ENCODE measurements at places on chromosomes 5 and 9. TPM values are rescaled to one million over a fixed set of nuclear protein-coding genes. Genes with fewer than 3 reads are reported as not detected.
A peak's percentile ranks its signal among the peaks of the same experiment; 100 is the strongest.

The SV2C gene
- polyA plus RNA-seq = not detected

The GNA14 gene
- polyA plus RNA-seq = 0.11 TPM

DNA sequence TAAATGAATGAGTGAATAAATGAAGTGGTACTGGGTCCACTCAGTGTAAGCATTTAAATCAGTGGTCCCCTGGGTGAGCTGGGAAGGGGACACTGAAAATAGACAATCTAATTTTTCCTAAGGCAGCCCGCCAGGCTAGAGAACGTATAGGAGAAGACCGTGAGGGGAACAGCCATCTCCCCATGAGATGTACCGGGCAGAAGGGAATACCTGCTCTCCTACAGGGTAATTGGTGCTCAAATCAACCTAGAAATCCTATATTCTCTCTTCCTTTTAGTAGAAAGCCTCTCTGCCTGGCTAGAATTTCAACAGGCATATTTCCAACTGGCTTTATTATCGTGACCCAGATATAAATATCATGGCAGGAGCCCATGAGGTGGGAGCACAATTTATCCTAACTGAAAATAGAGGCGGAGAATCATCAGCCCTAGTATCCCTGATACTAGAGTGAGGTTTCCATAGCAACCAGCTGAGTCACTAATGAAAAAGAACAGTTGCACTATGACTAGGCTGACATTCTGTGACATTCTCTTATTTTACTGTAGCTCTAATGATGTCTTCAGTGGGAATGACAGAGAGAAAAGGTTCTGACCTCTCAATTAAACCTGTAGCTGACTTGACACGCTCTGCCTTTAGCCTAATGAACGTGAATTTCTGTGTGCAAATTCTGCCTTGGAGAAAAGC is 96.5 kb upstream of the CAST start:
- DNase-seq = peak; percentile 39

GRCh38 chr9:84698323-84698722 is 28.8 kb downstream of the NTRK2 start:
- DNase-seq = no peak

GRCh38 chr9:78196258-78196657 is 39.6 kb upstream of the CEP78 start:
- DNase-seq = no peak

GRCh38 chr5:149776361-149777305 is 46.5 kb downstream of the PPARGC1B start:
- no peak for DNase-seq

DNA sequence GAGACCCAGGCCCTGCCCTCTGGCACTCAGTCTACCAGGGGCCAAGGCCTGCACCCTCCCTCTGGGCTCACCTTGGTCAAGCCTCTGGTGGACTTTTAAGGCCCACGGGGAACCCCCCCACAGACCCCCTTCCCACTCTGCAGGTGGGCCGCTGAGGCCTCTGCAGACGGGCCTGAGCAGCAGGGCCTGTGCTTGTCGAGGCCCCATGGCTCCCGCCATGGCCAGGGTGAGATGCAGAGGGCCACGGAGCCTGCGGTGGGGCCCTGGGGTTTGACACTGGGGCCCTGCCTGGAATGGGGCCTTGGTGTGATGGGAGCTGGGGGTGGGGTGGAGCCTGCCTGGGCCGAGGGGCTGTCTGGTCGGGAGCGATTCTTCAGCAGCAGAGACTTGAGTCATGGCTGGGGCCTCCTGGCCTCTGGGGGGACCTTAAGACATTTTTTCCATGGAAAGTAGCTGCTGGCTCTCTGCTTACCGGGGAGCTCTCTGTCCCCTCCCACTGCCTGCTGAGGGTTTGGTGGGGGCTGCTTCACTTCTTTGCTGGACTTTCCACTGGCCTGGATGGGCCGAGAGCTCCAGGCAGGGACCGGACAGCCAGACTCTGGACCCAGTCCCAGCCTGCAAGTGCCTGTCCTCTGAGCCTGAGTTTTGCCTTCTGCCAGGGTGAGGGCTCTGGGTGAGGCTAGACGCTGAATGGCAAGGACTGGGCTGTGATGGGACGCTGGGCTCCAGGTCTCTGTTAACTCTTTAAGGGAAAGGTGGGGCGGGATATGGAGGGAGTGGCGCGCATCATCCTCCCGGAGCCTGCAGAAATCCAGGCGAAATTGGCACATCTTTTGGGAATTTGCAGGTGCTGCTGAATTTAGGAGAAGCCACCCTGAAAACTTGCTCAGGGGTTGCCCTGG is 132.2 kb downstream of the RXRA start:
- no peak for DNase-seq

GRCh38 chr5:23208959-23209431 is 298.4 kb upstream of the PRDM9 start:
- DNase-seq = no peak

- no peak for DNase-seq
These were observed 177.9 kb upstream of the KLF4 start for GRCh38 chr9:107667231-107668070.

GRCh38 chr9:136858844-136859757 is 7.0 kb downstream of the MAMDC4 start:
- DNase-seq = no peak

GRCh38 chr9:105419816-105420597 is 27.8 kb upstream of the FSD1L start:
- no peak for DNase-seq

GRCh38 chr5:139178589-139178917 is 19.6 kb downstream of the SIL1 start:
- no peak for DNase-seq

- DNase-seq = peak; percentile 13
These were observed 13.4 kb upstream of the TXNDC8 start for GRCh38 chr9:110351009-110351467.

GRCh38 chr9:82363198-82363597 is 374.6 kb downstream of the SPATA31D1 start:
- no peak for DNase-seq

DNA sequence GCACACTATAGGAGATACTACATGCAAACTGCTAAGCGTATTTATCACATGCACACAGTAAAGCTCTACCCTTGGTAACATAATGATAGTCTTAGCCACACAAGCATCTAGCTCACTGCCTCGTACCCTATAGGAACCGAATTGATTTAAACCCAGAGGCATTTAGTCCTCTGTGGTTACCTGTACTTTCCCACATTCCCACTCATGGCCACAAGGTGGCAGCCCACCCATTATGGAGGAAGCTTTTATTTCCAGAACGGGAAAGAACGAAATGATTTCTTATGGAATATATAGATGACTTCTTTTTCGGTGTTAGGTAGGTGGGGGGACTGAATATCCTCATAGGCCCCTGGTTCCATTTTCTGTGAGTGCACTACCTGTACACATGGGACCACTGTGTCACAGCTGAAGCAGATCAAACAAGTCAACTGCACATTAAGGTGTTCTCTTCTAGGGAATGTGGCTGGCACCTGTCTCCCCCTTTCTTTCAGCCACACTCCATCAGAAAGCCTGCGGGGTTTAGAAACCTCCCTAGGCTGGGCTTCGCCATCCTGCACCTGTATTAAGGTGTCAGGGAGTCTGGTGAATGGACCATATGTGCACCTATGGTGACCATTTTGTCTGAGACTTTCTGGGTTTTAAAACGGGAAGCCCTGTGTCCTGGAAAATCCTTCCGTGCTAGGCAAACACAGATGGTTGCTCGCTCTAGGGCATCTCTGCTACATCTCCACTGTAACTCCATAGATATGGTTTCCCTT is 313.2 kb downstream of the SLIT3 start:
- DNase-seq = peak; percentile 33

DNA sequence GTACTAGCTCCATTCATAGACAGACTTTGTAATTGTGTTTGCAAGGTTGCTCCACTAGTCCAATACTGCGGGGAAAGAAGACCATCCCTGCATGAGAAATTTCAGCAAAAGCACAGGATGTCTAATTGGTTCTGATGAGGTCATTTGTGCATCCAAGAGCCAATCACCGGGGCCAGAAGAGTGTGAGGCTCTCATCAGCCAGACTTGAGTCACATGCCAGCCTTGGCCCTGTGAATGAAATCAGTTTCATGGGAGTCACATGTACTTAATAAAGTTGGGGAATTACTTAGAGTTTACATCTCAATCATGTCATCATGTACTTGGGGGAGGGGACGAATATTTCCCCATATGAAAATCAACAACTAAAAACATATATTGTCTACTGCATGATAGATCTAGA is 1236.0 kb downstream of the MAT2B start:
- no peak for DNase-seq

- DNase-seq = no peak
These were observed 5.8 kb downstream of the TRAF1 start for GRCh38 chr9:120920806-120921178.

The IL17B gene
- polyA plus RNA-seq = not detected

- DNase-seq = no peak
These were observed 281.7 kb upstream of the PTGER4 start for GRCh38 chr5:40397976-40398375.

DNA sequence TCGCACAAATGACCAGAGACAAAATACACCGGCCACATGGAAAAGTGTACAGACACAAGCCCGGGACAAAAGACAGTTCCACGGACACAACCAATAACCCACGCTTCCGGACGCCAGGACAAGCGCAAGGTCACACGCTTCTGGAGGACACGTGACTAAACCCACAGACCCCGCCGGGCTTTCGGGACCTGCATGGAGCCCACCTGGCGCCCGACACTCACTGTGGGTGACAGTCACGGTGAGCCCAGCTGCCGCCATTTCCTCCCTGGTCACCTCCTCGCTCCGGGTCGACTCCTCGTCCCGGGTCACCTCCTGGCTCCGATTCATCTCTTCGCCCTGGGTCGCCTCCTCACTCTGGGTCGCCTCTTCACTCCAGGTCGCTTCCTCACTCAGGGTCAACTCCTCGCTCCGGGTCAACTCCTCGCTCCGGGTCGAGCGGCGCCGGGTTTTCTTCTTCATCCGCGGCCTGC is 470 bp downstream of the BAG1 start:
- no peak for DNase-seq

DNA sequence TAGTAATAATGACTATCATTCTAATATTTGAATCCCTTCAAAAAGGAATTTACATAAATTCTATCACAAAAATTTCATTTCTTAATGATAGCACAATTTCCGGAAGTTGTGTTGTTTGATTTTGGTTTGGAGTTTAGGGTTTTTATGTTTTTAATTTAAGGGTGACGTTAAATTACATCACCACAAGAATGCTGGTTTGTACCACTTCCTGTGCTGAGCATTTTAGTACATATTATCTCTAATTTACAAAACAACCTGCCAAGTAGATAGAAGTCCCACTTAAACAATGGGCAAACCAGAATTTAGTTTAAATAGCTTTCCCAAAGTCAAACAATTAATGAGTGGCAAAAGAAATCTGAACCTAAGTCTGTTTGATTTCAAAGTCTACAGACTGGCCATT is 63.4 kb downstream of the DENND1A start:
- no peak for DNase-seq

The KIF12 gene
- polyA plus RNA-seq = not detected

DNA sequence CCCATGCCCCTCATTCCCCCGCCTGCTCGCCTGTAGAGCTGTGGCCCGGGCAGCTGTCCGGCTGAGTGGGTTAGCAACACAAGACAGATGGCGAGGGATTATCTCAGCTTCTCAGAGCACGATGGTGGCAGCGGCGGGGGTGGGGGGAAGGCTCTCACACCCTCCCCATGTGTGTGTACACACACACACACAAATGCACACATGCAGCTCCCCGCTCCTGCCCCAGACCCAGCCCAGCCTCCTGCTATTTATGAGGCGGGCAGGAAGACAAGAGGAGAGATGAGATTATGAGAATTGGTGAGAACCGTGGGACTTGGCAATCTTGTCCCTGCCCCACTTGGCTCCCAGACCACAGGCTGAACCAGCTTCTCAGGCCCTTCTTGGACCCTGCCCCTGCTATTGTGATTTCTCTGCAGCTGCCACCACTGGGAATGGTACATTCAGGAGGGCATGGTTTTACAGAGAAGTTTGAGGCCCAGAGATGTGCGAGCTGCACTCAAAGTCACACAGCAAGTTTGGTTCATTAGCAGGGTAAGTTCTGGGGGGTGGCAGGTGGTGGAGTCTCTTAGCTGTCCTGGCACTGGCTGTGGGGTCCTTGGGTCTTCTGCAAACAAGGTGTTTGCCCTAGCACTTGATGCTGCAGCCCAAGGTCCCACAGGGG is 51.0 kb upstream of the PSD2 start:
- DNase-seq = no peak

The ANKRD18A gene
- polyA plus RNA-seq = not detected

- peak; percentile 93 for DNase-seq
These were observed 263.5 kb downstream of the CWC27 start for GRCh38 chr5:65032250-65032649.

GRCh38 chr9:89484475-89485404 is 13.2 kb downstream of the SEMA4D start:
- no peak for DNase-seq

DNA sequence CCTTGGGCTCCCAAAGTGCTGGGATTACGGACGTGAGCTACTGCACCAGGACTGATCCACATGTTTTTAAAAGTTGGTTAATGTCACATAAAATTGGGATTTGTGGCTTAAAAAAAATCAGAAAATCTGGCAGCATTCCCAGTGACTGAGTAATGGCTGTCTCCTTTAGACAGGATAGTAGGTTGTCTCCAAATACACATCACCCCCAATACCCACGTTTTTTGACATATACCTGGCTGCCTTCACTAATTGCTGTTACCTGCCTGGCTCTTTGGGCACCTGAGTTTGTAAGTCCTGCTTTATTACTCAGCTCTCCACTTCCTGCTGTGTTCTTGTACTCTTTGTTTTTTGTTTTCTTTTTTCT is 84.8 kb downstream of the KDM4C start:
- no peak for DNase-seq

- no peak for DNase-seq
These were observed 94.0 kb downstream of the RCL1 start for GRCh38 chr9:4886698-4887097.

DNA sequence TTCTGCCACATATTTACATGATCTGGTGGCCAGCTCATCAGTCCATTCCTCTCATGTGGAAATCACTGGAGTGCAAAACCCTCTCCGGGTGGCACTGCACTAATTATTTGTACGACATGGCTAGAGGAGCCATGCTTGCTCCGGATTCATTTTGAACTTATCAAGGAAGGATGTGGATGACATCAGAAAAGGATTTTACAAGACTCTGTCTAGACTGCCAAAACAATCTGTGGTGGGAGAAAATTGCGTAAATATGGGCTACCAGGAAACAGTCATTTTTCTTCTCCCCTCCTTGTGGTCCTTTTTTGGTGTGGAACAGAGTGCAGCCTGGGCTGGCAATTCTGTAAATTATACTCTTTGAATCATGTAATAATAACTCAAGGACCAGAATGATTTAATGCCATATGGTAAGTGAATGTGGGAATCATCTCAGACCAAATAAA is 123.4 kb upstream of the IFNE start:
- DNase-seq = peak; percentile 42

DNA sequence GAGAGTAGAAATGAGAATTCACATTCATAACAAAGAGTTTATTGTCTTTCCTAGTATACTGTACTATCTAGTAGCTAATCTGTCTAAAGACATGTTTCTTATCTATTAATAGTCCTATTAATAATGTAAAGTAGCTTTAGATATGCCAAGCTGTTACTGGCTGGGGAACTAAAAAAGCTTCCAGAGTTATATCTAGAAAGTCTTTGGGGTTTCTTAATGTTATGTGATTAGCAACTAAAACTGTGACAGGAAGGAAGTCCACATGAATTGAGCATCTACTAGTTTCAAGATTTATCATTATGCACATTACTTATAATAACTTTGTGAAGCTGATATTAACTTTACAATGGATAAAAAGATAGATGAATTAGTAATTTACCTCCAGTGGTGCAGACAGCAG is 122.7 kb upstream of the CDKN2B start:
- DNase-seq = no peak

- DNase-seq = no peak
These were observed 16.4 kb upstream of the LPCAT1 start for GRCh38 chr5:1540166-1540565.

The CRHBP gene
- 0.33 TPM for polyA plus RNA-seq

Data from AG04450 (cell line).